NCI-H2081 treated with DMSO at 0.1 percent for 48 hours (cell line): ENCODE measurements at places on chromosomes 2 and 18.

DNA sequence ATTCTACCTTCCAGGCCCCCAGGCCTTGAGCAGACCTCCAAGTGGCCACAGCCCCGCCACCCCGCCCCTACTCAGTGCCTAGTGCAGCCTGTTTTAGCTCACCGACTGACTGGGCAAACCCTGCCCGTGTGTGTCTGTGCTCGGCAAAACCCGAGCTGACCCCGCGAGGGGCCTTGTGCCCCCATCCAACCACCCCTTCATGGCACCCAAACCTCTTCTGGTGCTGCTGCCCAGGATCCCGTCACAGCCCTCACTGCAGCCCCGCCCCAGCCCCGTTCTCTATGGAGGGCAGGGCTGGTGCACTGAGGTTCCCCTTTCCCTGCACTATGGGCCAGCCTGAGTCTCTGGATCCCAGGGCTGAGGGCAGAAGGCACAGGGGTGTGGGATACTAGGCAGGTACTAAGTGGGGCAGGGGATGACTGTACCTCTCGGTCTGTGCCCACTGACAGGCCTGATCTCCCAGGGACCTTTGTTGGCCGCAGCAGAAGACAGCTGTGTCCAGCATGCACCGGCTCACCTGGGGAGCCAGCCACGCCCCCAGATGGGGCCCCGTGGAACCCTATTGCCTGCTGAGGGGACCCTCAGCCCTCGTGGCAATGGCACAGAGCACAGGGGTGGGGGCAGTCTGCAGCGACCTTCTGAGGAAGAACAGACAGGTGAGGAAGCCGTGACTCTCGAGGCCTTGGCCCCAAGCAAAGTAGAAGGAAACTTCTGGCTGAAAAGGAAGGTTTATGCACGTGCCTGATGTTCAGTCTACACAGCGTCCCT, 69.9 kb upstream of the OTOS start:
- DNase-seq = no peak

DNA sequence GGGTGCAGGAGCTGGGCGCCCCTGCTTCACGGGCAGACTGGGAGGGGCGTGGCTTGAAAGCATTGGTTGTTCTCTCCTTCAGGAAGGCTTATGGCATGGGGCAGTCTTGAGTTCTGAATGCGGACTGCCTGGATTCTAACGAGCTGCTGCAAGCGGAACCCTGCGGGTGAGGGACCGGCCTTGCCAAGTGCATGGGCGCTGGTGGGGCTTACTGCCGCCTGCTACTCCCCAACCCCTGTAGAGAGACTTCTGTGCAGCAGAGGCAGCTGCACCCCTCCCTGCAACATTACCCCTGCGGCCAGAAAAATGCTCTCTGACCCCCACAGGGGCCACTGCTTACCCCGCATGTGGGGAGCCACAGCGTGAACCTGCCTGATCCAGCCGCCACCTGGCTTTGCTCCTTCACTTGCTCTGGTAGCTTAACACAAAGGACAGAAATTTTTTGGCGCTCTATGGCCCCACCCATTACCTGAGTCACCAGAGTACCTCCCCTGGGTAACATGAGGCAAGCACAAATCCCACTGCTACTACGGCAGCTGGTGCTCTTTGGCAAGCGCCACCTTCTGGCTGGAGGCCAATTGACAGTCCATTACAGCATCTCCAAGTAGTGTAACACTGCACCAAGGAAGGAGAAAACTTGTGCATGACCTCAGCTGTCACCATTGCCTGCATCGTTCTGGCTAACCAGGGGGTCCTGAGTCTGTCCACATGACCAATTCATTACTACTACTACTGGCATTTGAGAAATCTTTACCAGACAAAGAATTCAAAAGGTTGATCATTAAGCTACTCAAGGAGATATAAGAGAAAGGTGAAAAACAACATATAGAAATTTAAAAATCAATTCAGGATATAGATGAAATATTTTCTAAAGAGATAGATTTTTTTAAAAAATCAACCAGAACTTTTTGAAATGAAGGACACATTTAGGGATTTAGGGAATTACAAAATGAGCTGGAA, 35.4 kb downstream of the MYL12B start:
- DNase-seq = peak; percentile 89

GRCh38 chr2:178681081-178681480, 126.1 kb downstream of the TTN start:
- no peak for DNase-seq

DNA sequence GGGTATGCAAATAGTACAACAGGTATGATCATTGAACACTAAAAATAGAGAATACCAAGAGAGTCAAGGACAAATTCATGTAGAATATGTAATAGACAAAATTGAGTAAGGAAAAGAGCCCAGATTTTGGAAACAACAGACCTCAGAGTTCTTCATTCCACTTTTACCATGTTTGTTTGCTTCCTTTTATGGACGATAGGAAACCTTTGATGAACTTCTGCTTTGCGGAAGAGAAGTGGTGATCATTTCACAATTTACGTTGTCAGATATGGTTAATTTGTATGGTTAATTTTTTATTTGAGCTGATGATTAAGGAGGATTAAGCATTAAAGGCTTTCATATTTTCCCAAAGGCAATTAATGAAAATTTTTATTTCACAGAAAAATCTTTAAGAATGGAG, 16.3 kb downstream of the MARCHF7 start:
- DNase-seq = no peak

DNA sequence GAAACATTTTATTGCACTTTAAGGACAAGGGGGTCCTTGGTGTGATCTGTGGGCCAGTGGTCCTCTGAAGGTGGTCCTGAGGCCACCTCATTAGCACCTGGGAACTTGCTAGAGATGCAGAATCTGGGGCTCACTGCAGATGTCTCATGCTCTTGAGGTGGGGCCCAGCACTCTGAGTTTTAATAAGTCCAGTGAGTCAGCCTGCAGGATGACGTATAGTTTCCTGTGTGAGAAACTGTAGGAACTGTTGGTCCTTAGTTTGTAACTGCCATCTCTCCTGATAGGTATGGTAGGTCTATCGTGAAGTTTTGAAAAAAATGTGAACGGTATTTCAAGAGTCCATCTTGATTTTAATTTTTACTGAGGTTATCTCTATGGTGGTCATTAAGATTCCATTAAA, 2.8 kb downstream of the TRPM8 start:
- DNase-seq = no peak

GRCh38 chr2:237391140-237391539, 22.8 kb downstream of the COL6A3 start:
- no peak for DNase-seq

- no peak for DNase-seq
These were observed 96.2 kb downstream of the COPS8 start for GRCh38 chr2:237181844-237182243.
